Left lobe of liver (tissue), 2 donors: ENCODE measurements at places on chromosomes 1 and 21.

GRCh38 chr1:4755301-4755845 lies 101.0 kb downstream of the AJAP1 start:
- DNase-seq, result no peak

GRCh38 chr1:94832446-94832845 lies 12.3 kb downstream of the SLC44A3 start:
- DNase-seq, result no peak

GRCh38 chr1:167708940-167709389 lies 12.8 kb upstream of the MPZL1 start:
- no peak for DNase-seq

DNA sequence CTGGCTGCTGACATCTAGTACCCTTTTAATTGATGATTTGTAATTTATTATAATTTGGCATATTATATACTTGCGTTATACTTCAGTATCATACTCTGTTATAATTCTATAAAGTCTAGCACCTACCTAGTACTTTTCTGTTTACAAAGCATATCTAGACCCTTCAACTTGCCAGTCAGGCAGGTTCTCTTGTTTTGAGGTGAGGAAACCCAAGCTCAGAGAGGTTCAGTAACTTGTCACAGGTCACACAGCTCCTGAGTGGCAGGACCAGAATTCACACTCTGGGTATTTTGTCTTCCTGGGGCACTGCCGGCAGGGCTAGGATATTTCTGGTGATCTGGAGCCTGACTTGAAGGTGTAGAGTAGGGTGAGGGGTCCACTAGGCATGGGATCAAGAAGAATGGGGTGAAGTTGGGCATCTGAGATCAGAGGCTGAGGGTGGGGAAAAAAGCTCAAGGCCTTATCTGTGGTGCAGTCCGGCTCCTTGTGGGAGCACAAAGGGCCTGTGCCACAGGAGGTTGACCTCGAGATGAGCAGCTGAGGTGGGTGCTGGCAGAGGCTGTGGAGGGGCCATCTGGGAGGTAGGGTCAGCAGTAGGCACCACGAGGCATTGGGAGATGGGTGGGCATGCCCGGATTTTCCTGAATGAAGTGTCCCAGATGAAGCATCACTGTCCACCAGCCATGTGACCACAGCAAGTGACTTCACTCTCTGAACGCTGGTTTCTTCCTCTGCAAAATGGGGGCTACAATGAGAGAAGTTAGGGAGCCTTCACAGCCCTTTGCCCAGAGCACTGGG lies 102.6 kb downstream of the EPHB2 start:
- no peak for DNase-seq

- no peak for DNase-seq
These were observed 24.6 kb upstream of the FCRL3 start for GRCh38 chr1:157725221-157725577.

DNA sequence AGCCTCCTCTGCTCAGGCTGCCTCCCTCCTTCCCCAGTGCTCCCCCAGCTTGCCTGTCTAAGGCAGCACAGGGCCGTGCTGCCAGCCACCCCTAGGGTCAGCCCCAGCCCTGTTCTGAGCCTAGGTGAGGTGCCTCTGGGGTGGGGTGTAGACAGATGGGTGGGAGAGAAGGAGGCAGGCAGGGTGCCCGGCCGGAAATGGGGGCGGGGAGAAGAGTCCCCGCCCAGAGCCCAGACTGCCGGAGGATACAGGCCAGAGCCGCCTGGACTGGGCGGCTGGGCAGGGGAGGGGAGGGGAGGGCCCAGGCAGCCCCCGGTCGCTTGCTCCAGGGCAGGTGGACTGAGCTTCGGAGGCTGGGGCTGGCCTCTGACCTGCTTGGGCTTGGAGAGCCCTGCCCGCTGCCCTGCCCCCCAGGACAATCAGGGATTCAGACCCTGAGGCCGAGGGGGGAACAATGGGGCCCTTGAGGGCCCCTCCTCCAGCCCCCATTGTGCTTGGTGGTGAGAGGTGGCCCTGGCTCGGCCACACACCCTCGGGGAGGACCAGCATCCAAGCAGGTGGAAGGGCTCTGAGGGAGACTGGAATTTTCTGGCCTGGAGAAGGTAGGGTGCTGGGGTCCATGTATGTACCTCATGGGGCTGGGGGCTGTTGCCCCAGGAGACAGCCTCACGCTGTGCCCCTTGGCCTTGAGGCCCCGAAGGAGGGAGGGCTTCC lies at the start of gene GJC2:
GJC2 (plus strand) TSS at position 525 of the 714 bp plus-strand sequence. CDS start 7,829 bp downstream, outside the sequence.
- no peak for DNase-seq

GRCh38 chr1:112502826-112503225 lies 5.9 kb upstream of the WNT2B start:
- DNase-seq, result no peak

DNA sequence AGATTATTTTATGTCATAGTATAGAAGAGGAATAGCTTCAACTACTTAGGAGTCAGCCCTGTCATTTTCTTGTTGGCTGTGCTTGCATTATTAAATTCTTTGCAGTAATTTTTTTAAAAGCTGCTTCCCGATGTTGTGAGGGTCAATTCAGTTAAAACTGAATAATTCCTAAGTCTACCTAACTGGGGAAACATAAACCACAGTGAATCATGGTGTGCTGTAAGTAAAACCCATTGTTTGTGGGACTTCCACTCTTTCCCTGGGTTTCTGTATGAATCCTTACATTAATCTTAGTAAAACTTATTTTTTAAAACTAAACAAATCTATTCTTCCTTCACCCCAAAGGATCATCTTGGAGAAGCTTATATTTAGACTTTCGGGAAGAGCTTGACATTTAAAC lies 4.4 kb downstream of the SUCO start:
- no peak for DNase-seq

GRCh38 chr1:17923666-17924065 lies 168.5 kb downstream of the ACTL8 start:
- DNase-seq, result no peak

DNA sequence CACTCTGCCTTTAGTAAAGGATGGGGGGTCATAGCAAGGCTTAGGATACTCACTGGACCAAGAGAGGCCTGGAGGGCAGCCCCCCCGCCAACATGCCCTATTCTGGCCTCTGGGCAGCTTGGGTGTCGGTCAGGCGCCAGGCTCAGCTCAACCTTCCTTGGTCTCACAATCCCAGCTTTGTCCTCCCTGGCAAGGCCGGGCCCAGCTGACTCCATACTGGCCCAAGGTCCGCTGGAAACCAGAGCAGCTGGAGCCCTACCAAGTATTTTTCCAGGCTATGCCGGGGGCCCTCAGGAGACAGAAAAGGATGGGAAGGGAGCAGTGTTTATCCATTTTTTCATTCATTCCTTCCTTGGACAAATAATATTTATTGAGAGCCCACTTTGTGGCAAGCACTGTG lies 6.2 kb downstream of the FBXO2 start:
- no peak for DNase-seq

GRCh38 chr21:46604975-46605766 lies at the start of gene S100B:
TSS of gene S100B (minus strand) at chr21:46605082. CDS start at chr21:46602415, 2,667 bp downstream.
- no peak for DNase-seq

DNA sequence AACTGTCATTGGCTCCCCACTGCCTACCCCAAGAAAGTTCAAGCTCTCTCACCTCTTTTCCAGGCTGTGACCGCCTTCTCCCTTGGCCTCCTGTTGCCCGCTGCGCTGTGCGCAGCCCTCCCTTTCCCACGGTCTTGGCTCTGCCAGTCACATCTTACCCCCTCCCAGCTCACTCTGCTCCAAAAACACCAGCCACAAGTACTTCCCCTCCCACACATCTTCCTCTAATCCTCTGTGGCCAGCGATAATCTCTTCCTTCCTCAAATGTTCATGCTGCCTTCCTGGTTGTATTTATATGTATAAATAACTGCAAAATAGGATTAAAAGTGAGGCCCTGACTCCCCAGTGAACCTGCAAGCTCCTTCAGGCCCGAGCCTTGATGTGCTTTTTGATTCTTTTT lies 81.8 kb downstream of the AJAP1 start:
- DNase-seq, result no peak

DNA sequence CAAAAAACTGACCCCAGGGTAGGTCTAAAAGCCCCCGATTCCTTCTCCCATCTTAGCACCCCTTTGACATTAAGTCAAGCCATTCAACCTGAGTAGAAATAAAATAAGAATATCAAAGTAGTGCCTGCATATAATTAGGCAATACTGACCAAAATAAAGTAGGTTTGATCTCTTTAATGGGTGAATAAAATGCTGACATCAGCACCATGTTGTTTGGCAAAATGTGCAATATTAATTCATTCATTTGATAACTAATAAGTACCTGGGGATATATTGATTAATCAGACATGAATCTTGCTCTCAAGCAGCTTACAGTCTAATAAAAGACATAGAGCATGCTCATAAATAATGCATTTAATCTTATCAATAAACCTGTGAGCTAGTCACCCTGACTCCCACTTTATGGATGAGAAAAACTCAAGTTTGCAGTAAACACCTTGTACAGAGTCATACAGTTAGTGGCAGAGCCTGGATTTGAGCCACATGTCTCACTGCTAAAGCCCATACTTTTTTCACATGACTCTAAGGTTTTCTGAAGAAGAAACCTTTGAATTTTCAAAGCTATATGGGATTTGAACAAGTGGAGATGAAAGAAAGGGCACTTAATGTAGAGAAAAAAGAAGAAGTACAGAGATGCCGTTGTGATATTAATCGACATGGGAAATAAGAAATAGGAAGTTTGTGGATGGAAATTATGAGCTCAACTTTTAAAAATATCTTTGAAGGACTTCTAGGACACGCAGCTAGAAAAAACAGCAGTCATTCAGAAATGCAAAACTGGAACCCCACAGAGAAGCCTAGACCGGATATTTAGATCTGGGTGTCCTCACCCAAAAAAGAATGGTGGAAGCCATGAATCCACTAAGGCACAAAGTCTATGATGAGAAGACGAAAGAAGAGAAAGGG lies 183.9 kb downstream of the TOMM20 start:
- DNase-seq, result no peak

DNA sequence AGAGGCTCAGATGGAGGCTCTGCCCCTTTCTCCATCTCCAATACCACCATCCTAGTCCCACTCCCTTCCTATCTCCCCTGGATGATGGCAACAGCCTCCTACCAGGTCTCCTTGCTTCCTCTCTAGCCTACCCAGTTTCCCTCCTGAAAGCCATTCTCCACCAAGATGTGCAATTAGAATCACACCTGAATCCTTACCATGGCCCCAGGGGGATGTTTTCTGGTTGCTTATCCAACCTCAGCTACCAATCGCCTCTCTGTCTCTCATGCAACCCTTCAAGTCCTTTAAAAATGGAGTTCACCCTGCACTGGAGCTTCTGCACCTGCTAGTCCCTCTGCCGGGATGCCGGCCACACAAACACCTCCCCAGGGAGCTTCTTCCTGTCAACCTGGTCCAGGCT lies 2.9 kb downstream of the RCAN1 start:
- DNase-seq, result no peak

- DNase-seq, result peak; percentile 55
These were observed 37.9 kb upstream of the CCDC27 start for GRCh38 chr1:3714284-3714741.

DNA sequence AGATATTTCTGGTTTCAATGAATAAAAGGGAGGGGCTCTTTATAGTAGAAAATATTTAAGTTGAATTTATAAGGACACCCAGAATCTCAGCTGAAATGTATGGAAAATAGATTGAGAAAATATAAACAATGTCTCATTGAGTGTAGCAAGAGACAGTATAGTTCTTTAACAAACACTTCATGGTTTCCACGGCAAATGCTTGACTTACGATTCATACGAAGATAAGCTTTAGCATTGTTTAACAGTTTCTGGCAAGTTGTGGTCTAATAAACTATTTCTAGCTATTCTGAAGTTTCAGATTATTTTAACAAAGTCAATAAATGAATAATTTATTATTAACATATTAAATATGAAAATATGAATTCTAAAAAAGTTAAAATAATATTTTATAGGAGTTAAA lies 1419.4 kb downstream of the KCNT2 start:
- no peak for DNase-seq

DNA sequence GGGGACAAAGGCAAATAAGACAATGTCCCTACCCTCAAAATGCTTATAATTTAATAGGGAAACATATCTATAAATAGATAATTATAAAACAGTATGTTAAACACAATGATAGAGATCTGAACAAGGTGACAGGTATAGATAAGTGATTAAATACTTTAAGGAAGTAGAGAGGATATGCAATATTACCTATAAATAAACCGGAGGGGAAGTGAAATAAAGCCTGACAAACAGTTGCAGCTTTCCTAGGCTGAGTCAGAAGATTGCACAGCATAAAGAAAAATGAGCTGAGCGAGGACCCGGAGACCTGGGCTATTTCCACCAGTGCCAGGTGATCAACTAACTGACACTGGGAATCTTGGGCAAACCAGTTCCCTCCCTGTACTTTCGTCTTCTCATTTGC lies 11.5 kb upstream of the PSRC1 start:
- DNase-seq, result no peak

- no peak for DNase-seq
These were observed 21.7 kb upstream of the VASH2 start for GRCh38 chr1:212928323-212929291.

DNA sequence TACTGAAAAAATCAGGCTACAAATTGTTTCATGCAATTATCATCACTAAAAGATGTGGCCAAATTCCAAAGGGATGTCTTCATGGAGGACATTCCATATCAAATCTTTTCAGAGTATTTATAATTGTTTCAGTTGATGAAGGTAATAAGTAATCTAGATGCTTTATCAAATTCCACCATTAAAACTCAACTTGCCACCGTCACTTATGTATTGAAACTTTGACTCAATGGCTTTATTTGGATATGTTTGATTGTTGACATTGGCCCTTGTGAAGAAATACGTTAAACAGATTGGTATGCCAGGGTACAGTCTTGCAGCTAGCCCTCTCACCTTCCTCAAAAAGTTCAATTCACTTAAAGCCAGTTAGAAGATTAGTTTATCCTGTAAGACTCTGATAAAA lies 32.2 kb upstream of the PALMD start:
- no peak for DNase-seq

DNA sequence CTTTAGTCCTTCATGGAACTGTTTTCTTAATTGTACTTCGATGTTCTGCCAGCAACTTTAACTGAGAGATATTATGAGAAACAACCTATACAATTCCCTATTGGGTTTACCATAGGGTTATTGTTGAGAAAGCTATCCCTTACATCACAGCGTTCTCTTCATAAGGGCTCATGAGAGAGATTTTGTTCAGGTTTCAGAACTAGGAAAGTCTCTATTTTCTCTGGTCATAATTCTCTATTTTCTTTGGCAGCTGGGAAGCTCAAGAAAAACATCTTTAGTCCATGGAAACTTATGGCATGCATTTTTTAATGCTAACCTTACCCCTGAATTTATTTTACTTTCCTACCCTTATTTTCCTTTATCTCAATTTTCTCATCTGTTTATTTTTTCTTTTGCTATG lies 38.2 kb downstream of the NMNAT2 start:
- DNase-seq, result no peak
